ENCODE measurements at places on chromosomes 7 and 10. TPM values are rescaled to one million over a fixed set of nuclear protein-coding genes. Genes with fewer than 3 reads are reported as not detected.

PPP1R3A gene
- total RNA-seq = not detected

MRLN gene
- not detected for total RNA-seq

AKR1C1 gene
- 48.6 TPM for total RNA-seq

MEST gene
- total RNA-seq = 289 TPM

C10orf62 gene
- not detected for total RNA-seq

SLC18A3 gene
- 1.3 TPM for total RNA-seq
